ENCODE measurements at places on chromosomes 16 and 17.

DNA sequence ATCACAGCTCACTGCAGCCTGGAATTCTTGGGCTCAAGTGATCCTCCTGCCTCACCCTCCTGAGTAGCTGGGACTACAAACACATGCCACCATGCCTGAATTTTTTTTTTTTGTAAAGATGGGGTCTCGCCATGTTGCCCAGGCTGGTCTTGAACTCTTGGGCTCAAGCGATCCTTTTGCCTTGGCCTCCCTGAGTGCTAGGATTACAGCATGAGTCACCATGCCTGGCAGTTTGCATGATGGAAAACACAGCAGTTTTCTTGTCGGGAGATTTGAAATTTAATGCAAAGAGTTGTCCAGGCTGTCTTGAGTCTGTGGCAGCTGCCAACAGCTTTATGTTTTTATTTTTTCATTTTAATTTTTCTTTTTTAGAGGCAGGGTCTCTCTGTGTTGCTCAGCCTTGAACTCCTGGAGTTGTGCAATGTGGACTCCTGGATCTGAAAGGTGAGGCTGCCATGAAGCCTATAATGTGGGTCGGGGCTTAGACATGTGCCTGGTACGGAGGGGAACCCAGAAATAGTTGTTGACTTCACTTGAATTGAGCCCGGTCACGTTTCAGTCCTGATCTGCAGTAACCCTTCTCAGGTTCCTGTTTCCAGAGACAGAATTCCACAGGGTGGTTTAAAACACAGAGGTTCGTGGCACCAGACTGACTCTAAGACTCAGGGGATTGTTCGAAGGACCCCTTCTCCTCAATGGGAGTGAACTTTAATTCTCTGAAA, 18.7 kb downstream of the CD300A start:
- no peak for DNase-seq

- DNase-seq: no peak
Observed at GRCh38 chr16:15477802-15478201, 43.4 kb downstream of the BMERB1 start.

- DNase-seq: no peak
Observed at GRCh38 chr17:8426094-8426720, 9.5 kb upstream of the NDEL1 start.

DNA sequence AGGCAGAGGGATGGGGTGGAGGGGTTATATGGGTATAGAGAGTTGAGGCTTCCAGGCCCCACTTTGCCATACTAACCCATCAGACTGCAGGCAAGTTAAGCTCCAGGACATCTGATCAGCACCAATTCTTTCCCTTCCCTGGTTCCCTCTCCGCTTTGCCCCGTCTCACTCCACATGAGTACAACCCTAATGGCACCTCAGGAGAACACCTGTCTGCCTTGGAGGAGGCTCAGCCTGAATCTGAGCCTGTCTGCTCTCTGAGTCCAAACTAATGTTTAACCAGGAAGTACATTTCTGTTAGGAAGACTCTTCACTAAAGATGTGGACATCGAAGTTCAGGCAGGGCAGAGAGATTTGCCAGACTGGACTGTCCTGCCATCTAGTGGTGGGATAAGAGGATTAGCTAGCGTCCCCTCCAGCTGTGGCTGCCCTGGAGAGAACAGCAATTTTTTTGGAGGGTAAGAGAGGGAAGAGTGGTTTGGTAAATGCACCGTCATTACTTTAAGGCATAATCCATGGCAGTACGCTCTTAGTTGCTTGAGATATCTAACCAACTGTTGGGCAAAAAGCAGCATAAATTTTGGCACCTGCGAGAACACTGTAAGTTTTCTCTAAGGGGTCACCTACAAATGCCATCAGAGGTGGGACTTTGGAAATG, 29.2 kb upstream of the LRRC75A start:
- no peak for DNase-seq

GRCh38 chr16:4216596-4216995, 25.3 kb downstream of the SRL start:
- DNase-seq: no peak

GRCh38 chr17:51508048-51508447, 247.7 kb downstream of the UTP18 start:
- DNase-seq: no peak

DNA sequence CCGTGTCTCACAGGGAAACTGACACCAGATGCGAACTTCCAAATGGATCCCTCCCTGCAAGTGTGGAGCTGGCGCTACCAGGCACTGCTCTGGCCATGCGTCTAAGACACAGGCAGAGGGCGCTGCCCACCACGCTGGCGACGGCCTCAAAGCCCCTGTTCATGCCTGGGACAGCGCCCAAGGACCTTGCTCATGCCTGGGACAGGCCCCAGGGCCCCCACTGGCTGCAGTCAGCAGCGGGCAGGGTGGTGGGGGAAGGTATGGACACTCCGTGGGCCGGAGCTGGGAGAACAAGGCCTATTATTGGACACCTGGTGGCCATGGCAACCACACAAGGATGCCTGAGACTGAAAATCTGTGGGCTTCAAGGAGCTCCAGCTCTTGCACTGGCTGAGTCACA, 8.8 kb downstream of the ZG16B start:
- DNase-seq: no peak

GRCh38 chr16:23480257-23480656, 27.3 kb upstream of the COG7 start:
- DNase-seq: no peak

DNA sequence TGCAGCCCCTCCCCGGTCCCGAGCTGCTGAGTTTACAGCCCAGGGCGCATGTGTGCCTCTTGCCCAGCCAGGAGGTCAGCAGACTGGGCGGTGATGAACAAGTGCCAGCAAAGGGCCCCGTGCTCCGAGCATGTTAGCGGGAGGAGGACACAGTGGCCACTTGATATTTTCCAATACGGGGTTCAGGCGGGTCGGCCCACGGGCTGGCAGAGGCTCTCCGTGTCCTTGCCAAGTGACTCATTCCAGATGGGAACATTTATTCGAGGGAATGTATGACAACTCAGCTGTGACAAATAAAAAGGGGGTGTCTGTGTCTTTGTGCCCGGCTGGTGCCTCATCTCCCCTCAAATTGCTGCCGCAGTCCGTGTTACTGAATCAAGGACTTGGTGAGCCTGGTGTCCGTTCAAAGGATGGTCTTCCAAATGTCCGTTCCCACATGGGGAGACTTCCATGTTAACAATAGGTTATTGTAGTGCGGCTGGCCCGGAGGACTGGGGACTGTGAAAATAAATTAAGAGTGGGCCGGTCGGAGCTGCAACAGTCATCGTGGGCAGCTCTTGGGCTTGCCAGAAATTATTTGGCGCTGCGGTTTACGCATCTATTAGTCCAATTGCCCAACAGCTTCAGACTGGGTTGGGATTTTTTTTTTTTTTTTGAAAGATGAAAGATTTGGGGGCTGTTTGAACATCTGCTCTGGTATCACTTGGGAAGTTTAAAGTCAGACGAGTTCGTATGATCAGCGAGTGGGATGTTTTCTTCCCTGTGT, 174.0 kb upstream of the CIBAR2 start:
- DNase-seq: no peak

DNA sequence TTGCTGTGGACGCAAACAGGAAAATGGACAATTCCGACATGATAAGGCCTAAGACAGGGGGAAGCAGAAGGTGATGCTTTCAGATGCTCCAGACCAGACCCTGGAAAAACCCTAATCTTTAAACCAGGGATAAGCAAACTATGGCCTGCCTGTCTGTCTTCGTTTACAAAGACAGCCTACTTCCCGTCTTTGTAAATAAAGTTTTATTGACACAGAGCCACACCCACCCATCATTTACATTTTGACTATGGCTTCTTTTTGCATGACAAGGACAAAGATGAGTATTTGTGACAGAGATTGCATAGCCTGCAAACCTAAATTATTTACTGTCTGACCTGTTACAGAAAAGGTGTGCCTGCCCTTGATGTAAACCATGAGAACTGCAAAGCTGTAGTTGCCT, 177.9 kb downstream of the WSCD1 start:
- DNase-seq: no peak

DNA sequence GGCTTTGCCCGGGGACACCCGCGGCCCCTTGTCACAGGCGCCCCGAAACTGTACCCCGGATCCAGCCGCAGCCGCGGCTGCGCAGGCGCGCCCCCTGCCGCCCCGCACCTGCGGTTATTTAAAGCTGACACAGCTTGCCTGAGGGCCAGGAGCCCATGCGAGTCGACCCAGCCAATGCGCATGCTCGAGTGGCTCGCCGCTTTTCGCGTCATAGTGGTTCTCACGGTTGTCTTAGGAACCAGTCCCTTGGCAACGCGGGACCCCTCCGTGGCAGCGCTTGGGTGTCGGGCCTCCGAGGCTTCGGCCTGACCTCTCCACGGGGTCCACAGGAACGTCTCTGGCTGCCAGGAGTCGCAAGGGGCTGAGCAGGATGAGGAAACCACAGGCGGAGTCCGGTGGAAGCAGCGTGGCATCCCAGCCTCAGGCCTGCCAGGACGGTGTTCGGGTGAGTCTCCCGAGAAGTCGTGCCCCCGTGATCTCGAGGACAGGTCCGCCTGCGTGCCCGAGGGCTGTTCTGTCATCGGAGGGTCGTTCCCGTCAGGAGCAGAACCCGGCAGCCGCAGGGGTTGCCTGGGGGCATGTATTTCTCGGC, 716.9 kb downstream of the KCNJ18 start:
- DNase-seq: no peak

- no peak for DNase-seq
Observed at GRCh38 chr16:88309908-88310265, 72.9 kb upstream of the ZNF469 start.

- DNase-seq: no peak
Observed at GRCh38 chr16:17026600-17027242, 444.0 kb downstream of the XYLT1 start.

GRCh38 chr17:681738-682529, 32.7 kb downstream of the VPS53 start:
- DNase-seq: no peak

- DNase-seq: no peak
Observed at GRCh38 chr16:64290461-64290860, 831.4 kb downstream of the CDH11 start.
